ENCODE measurements at places on chromosomes 4 and X. TPM values are rescaled to one million over a fixed set of nuclear protein-coding genes. Genes with fewer than 3 reads are reported as not detected.

Gene MAP7D2
- 0.07 TPM for total RNA-seq

Gene GAGE13
- total RNA-seq, result 79.1 TPM

Gene DMD
- total RNA-seq, result 11.8 TPM

Gene TBX22
- total RNA-seq, result not detected

Gene PRDM8
- 0.07 TPM for total RNA-seq

Gene PCDH7
- not detected for total RNA-seq

Gene CT45A2
- 8.1 TPM for total RNA-seq

Gene TSPAN7
- 0.16 TPM for total RNA-seq

Gene EIF1AX
- total RNA-seq, result 178 TPM

Gene LRCH2
- 2.6 TPM for total RNA-seq

Gene GPR119
- not detected for total RNA-seq

Gene BTK
- total RNA-seq, result 59.3 TPM

Gene TBL1X
- total RNA-seq, result 49.6 TPM

Gene GPRIN3
- total RNA-seq, result 0.02 TPM

Gene SLIT2
- 6.3 TPM for total RNA-seq

Gene RBMXL3
- total RNA-seq, result 0.29 TPM

All from K562 (cell line).